CD4-positive, alpha-beta T cell treated with Interleukin-15 for 4 hours (primary cell): ENCODE measurements at places on chromosomes 1 and 21.

DNA sequence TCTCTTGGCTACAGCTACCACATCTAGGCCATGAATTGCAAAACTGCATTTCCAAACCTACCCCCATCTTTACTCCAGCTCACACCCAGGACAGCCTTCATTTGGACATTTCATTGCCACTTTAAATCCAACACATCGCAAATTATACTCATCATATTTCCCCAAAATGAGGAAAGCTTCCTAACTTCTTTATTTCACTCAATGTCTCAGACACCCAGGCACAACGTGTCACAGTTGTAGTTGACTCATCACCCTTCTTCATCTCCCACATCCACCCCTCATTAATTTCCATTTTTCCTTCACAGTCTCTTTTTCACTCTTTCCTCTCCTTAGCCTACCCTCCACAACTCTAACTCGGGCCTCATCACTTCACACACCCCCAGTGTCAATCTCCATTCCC lies 6.7 kb downstream of the OTUD7B start:
- DNase-seq, result no peak

DNA sequence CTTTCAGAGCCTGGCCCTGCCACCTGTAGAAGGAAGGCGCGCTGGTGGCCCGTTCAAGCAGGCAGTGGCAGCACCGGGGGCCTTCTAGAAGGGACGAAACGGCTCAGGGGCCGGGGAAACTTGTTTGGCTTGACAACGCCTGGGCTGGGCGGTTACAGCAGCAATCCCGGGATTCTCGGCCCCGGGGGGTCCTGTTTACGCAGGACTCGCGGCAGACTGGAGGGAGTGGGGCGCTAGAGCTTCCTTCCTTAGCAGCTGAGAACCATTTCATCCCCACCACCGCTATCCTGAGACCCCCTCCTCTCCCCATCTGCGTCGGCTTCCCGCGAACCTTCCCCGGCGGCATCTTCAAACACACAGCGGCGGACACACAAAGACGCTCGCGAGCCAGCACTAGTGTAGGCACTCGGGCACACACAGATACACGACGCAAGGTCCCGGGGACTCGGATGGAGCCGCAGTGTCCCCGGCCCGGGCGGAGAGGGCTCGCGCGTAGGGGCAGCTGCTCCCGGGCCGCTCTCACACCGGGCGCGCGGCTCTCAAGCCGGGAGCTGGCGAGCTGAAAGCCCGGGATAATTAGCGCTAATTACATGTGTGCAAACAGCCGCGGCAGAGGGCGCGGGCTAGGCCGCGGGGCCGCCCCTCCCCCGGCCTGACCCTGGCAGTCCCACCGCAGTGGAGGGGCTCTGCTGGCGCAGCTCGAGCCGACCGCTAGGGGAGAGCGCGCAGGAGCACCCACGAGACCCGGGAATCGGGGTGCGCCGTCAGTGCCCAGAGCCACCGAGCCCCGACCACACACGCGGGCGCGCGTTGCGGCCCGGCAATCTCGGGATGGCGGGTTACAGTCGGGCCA lies 271.4 kb downstream of the FOXD2 start:
- no peak for DNase-seq

DNA sequence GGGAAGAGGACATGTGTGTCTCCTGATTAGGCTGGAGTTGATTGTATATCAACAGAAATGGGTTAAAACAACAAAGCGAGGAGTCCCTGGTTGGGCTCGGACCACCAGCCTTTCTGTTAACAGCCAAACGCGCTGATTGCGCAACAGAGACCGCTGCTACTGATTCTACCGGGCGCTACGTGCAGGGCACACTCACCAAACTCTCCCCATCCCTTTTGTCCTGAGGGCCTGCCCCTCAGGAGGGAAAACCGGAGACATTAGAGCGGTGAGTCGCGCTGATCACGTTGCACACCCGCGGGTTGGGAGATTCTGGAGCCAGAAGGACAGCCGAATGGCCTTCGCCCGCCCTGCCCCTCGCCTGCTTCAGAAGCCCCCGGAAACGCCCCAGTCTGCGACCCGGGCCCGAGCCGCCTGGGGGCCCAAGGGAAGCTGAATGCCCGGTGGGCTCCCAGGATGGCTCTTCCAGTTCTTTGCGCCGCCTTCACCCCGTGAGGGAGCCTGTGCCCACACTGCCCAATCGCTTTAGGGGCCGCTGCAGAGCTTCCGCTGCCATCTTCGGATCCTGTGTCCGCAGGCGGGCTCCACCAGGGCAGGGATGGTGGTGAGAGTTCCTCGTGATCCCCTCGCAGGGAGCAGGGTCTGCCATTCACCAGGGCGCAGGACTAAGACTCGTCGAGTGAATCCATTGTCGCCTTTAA lies 165.4 kb upstream of the NBPF11 start:
- no peak for DNase-seq

GRCh38 chr1:223853748-223854147 lies 8.0 kb upstream of the TP53BP2 start:
- no peak for DNase-seq

- no peak for DNase-seq
These were observed 17.1 kb downstream of the UTP25 start for GRCh38 chr1:209844695-209845407.

GRCh38 chr1:237791592-237791991 lies 99.1 kb downstream of the ZP4 start:
- no peak for DNase-seq

GRCh38 chr1:246479061-246479460 lies 28.0 kb downstream of the SMYD3 start:
- DNase-seq, result no peak

DNA sequence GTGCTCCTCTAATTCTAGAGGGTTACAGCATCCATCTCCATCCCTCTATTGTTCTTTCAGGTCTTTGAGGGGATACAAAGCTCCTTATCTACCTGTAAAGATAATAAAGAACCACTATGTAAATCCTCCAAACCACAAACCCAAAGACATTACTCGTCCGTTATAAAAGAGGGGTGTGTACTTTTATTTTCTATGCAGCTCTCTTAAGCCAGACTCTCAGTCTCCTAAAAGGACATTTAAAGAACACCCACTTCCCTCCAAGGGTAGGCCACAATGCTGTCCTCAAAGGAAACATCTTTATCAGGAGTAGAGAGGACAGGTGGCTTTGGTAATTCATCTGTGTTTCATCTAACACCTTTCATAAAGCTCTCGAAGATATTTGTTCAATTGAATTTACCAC lies 67.9 kb upstream of the DYNLT5 start:
- DNase-seq, result no peak

DNA sequence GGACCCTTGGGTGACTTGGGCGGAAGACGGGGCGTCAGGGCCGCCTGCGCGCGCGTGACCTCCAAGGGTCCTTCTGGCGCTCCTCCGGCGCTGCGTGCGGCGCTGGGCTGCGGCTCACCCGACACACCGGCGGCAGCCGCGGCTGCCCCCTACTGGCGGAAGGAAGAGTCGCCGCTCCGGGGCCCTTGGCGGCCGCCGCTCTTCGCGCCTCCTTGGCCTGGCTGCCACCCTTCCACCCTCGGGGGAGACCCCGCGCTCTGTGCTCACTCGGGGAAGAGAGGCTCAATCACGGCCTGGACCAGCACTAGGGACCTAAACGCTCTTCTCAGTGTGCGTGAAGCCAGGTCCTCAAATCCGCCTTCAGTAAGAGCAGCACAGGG lies 89.7 kb downstream of the DMRTA2 start:
- peak; percentile 28 for DNase-seq

- no peak for DNase-seq
These were observed 52.3 kb downstream of the GALNT2 start for GRCh38 chr1:230119340-230119739.

- DNase-seq, result no peak
These were observed 122.8 kb upstream of the RAB4A start for GRCh38 chr1:229148041-229148671.

DNA sequence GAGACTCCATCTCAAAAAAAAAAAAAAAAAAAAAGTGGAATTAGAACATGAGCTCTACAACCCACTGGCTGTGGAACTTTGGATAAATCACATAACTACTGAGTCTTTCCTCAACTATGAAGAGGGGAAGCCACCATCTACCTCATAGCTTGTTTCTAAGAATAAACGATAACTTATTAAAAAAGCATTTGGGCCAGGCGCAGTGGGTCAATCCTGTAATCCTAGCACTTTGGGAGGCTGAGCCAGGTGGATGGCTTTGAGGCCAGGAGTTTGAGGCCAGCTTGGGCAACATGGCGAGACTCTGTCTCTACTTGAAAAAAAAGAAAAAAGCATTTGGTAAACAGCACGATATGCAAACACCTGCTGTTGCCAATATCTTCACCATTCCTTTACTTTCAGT lies 31.8 kb upstream of the MEF2D start:
- no peak for DNase-seq

GRCh38 chr1:108699375-108700332 lies 7.5 kb downstream of the PRPF38B start:
- no peak for DNase-seq

- DNase-seq, result no peak
These were observed 15.7 kb upstream of the ZBTB18 start for GRCh38 chr1:244035358-244035757.

- DNase-seq, result no peak
These were observed 61.8 kb upstream of the DNAH14 start for GRCh38 chr1:224867715-224868114.

DNA sequence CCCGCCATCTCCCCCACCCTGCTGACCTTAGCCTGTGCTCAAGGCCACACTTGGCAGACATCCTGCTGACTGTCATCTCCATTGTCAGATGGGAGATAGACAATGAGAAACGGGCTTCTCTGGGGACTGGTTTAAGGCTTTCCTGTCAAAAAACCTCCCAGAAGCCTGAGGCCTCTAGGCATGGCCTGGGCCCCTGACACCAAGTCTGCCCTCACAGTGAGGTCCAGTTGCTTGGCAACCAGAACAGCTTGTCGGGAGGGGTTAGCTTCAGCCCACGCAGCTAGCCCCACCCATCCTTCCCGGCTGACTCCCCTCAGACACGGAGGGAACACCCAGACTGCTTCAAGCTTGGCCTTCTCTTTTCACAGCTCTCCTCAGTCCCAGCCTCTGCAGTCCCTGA lies 11.0 kb downstream of the PLEKHA6 start:
- no peak for DNase-seq

DNA sequence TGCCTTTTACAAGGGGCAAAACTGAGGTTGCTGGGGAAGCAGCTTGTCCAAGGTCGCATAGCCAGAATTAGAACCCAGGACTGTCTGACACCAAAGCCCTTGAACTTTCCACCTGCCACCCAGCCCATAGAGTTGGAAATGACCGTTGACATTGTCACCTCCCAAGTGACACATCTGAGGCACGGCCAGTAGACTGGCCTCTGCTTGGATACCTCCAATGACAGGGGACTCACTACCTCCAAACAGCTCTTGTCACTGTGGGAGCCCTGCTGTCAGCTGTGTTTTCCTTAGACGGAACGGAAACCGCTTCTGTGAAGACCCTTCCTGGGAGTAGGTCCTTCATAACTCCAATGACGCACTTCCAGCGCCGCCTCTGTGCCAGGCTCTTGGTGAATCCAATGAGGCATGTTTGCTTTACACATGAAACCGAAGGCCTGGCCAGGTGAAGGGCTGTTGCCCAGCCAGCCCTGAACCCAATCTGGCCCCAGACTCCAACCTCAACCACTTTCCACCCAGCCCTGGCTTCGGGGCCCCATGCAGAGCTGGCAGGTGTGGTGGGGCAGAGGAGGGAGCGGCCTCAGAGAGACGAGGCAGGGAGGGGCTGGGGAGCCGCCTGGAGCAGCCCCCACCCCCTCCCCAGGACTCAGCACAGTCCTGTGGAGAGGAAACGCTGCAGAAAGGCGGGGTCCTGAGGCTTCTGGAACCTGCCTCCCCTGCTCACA lies 109.2 kb upstream of the IFFO2 start:
- no peak for DNase-seq

DNA sequence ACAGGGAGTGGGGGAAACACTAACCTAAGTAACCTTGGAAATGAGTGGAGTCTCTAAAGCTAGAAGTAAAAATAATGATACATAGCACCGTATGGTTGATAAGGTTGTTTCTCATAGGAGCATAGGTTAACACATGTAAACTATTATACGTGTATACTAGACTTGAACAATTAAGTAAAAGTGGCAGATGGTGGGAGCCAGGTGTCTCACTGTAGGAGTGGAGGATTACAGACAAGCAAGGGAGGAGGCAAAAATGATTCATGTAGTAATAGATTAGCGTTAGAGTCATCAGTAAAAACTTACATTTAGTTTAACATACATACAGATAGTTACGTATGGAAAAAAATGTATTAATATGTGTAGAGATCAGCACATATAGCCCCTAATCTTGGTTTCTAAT lies 138.4 kb upstream of the DSCAM start:
- no peak for DNase-seq

GRCh38 chr21:41364308-41364707 lies 2.5 kb downstream of the MX2 start:
- no peak for DNase-seq

DNA sequence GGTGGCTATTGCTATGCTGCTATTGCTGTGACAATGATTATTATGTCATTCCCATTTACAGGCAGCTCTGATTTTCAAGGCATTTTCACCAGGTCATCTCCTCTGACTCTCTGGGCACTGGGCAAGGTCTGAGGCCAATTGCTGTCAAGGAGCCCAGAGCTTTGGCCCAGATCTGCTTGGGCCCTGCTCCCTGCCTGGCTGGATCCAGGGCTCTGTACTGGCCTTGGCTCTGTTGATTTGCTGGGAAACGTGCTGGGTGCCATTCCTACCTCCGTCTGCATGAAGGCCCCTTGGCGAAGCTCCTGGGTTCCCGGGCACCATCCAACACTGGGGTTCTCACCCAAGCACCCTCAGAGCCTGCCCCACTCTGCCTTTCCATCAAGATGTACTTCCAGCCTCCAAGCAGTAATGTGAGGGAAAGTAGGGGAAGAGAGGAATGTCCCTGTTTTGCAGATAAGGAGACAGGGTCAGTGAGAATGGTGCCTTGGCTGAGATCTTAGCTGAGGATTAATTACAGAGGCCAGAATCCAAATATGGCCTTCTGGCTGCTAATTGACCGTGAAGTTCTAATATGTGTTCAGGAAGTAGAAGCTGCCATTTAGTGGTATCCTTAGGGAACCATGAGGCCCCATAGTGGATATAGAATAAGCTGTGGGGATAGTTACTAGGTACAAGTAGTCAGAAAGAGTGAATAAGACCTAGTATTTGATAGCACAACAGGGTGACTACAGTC lies 63.9 kb downstream of the HTR6 start:
- no peak for DNase-seq

DNA sequence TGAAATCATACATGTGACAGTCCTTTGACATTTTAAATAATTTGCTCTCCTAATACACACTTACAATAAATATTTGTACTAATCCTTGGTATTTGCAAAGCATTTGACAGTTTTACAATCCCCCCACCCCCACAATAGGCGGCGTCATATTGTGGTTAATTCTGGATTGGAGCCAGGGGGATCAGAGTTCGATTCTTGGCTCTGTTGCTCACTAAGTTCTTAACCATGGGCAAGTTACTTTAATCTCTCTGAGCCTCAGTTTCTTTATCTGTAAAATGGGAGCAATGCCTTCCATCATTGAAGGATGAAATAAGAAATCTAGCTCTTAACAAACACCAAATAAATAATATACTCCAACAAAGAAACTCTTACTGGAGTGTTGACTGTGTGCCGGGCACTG lies 23.8 kb downstream of the CACNA1S start:
- DNase-seq, result no peak

DNA sequence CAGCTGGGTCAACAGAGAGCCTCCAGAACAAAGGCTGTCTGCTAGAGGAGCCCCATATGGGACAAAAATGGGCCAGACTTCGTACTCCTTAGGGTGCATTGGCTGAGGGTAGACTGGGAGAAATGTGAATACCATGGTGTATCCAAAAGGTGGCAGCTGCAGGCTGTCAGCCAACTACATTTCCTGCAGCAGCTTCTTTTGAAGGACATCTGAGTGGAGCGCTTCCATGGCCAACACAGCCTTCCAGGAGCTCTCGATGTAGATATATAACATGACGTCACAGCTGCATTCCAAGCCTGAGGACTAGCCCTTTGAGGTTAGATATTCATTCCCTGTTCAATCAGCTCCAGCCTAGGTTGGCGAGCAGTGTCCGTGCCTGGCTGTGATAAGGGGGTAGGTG lies 107.7 kb downstream of the MAB21L3 start:
- DNase-seq, result no peak
